Skeletal muscle cell (primary cell): ENCODE measurements at places on chromosomes 4 and X.

DNA sequence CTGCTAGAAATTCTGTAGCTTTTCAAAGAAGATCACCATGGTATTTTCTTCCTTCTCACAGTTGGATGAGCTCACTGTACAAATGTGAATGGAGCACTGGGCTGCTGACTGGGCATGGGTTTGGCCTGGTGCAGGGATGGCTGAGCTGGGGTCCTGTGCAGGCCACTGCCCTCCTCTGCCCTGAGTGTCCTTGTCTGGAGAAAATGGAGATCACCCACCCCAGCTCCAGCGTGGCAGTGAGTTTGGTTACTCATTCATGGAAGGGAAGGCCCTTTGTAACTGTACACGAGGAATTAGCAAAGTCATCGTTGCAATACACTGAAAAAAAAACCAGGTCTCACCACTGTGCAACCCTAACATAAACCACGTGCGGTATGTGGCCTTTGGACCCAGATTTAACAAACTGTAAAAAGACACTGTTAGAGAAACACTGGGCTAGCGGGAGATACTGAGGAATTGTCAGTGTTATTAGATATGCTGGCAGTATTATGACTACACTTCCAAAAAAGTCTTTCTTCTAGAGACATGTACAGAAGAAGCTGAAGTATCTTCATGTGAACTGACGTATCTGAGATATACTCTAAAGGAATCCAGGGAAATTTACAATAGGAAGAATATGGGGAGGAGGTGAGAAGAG is 16.1 kb upstream of the TBC1D14 start:
- peak; percentile 52 for DNase-seq

DNA sequence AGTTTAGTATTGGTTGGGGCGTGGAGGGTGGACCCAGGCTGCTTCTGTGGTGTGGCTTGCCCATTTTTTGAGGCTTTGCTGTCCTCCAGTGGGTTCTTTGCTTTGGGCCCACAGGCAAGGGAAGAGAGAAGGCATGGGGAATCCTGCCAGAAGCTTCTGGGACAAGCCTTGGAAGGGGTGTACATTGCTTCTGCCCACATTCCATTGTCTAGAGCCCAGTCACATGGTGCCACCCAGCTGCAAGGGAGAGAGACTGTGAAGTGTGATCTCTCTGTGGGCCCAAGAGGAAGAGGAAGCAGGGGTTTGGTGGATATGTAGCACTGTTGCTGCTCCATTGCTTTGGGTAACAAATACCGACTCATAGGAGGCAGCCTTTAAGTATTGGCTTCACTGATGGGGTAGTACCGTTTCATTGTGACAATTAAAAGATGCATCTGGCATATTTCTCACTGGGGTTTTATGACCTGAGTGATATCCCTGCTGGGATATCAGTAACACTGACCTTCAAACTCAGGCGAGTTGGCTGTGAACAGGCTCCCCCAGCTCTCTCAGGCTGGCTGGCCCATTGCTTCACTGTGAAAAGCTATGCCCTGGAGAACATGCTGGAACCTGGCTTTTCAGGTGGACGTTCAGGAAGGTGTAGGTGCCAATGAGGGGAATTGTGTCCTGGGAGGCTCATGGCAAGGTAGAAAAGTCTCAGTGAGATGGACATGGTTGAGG is 85.9 kb downstream of the CLDN34 start:
- no peak for DNase-seq

DNA sequence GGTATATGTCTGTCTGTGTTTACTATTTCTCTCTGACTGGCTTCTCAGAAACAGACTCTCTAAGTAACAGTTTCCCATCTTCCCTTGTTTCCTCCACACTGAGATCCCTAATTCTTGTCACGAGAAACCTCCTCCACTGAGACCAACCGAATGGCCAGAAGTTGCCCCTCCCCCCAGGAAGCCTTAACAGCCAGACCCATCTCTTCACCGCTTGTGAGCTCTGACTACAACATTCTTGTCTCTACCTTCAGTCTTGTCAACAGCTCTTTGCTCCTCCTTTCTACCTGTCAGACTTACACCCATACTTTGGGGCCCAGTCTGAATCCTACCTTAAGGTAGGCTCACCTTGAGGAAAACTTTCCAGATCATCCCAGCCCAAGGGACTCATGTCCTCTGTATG is 90.8 kb downstream of the NHSL2 start:
- no peak for DNase-seq

- DNase-seq, result peak; percentile 33
Observed at GRCh38 chrX:69088171-69088938, 76.9 kb downstream of the PJA1 start.

- no peak for DNase-seq
Observed at GRCh38 chr4:123922847-123923246, 526.3 kb downstream of the SPRY1 start.

DNA sequence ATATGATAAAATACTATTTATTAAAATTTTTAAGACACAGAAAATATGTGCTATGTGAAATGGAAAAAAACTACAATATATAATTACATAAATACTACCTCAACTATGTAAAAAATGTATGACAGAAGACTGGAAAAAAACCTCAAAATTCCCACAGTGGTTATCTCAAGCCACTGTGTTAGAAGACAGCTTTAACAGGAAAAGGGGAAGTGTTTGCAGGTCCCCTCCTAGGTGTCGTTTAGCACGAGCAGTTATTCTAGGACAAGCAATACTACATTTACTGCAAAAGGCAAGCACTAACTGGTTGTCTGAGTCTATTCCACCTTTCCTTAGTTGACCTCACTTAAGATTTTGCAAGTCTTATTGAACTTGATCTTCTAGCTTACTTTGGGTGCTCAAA is 44.9 kb upstream of the PHF8 start:
- DNase-seq, result no peak

GRCh38 chrX:108361316-108361715 is 76.9 kb downstream of the COL4A6 start:
- DNase-seq, result no peak

DNA sequence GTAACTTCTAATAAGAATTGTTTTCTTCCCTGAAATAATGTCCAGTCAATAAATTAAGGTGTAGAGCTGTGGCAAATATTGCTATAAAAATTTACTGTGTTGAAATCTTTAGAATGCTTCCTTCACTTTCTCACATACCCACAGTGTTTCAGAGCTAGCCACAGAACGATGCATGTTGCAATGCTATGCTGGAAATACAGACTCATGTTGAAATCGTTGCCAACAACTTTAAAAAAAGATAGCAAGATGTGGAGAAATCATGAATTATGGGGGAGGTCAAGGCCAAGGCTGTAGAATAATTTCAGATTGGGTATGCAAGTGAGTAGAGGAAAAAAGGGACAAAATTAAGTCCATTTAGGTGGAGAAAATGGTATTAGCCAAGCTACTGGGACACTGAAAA is 204.8 kb downstream of the VEGFC start:
- DNase-seq, result peak; percentile 93

GRCh38 chr4:73704314-73705055 is 35.9 kb upstream of the CXCL8 start:
- DNase-seq, result peak; percentile 100

- DNase-seq, result no peak
Observed at GRCh38 chr4:848307-848691, 22.4 kb upstream of the CPLX1 start.

DNA sequence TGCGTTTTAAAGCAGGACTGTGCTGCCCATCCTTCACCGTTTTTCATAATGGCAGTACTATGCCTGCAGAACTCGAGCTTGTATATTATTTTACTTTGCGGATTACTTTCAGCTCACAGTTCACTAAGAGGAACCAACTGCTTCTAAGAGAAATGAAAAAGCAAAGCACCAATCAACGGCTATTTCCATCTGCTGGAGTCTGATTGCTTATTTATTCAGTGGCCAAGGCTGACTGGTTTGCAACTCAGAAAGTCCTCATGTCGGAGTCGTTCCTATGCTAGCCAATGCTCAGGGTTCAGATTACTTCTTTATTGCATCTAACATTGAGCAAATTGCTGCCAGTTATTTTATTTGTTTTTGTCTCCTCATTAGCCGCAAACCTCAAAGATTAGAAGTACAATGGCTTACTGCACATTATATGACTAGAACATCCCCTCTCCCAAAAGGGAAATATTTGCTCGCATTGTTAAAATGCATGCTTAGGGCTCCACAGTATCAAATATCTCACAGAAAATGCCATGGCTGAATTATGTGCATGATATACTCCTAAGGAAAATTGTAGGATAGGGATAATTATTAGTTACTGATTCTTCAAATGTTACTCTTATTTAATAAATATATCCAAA is 1628.2 kb upstream of the ADGRL3 start:
- no peak for DNase-seq

DNA sequence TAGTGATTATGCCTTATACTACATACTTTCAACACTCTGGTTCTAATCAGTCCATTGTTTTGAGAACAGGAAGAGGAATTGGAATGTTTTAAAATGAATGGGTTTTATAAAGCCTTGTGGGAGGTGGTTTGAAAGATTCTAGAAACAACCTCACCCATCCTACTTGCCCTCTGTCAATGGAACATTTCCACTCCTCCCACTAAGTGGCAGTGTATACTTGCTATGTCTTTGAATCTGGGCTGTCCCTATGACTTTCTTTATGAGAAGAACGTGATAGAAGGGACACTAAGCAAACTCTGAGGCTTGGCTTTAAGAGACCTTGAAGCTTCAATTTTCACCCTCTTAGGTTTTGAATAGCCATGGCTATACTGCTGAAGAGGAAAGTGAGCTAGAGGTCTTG is 611.2 kb downstream of the PPP4R3C start:
- DNase-seq, result no peak

- DNase-seq, result no peak
Observed at GRCh38 chrX:40501164-40501855, 79.5 kb upstream of the ATP6AP2 start.
